ENCODE measurements at places on chromosomes 2 and 18.

GRCh38 chr2:214747992-214748391 is 61.5 kb downstream of the BARD1 start:
- no peak for DNase-seq

DNA sequence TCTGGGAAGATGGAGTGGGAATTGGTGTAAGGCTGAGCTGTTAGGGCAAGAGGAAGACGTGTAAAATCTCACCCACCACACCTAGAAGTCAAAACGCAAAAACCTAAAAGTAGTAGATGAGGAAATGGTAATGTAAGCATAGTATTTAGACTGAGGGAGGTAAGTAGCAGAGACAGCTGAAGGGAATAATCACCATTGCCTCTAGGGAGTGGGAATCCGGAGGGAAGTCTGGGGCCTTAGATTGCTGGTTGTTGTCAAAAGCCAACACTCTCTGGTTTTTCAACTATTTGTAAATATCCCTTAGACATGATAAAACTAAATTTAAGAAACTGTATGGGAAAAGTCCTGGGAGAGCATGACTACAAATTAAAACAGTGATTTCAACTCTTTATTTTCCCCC is 28.7 kb upstream of the MYCN start:
- DNase-seq = no peak

DNA sequence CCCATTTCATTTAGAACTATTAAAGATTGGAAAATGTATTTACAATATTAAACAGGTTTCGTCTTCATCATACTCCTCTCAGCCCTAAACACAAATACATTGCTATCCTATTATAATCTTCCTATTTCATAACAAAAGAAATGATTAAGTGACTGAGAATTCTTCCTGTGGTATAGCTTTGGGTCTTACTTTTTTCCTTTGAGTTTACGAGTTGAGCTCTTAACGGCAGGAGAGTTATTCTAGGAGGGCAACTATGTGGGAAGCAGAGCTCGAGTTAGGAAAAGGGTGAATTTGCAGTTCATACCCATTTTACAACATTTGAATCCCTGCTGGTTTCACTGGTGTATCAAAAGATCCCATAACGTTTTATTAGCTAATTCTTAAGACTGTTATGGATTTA is 105.0 kb downstream of the FIGN start:
- no peak for DNase-seq

DNA sequence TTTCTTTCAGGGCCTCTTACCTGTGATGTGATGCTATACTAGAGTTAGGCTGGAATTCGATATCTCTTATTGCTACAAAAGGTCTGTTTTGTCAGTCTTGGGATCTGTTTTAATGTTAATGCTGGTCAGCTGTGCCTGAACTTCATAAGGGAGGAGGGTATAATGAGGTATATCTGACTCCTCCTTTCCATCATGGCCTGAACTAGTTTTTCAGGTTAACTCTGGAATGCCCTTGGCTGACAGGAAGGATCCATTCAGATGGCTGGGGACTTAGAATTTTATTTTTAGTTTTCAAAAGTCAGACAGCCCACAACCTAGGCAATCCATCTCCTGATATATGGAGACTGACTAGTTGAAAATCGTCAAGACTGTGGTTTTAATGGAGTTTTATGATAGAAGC is 35.9 kb upstream of the TBC1D8 start:
- no peak for DNase-seq

Data from CD4-positive, alpha-beta T cell treated with Interleukin-12 subunit alpha and Interleukin-12 subunit beta, for 1 hour (primary cell).